PC-9 (cell line): ENCODE measurements at places on chromosomes 1 and 21. TPM values are rescaled to one million over a fixed set of nuclear protein-coding genes. Genes with fewer than 3 reads are reported as not detected.

ZNF683 gene
- not detected in 2 replicates for total RNA-seq

DNA sequence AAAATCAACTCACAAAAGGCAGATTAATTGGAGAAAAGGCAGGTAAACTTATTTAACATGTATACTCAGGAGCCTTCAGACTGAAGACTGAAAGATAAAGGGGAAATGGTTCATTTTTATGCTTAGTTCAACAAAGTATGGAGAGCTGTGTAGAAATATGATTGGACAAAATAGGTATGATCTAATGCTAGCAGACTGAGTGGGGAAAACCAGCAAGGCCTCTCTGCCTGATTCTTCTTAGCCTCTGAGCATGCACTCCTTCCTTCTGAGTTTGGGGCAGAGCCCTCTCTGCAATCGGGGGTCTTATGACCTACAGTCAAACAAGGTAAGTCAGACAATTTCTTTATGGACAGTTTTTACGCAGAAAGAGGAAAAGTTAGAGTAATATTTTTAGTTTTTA, 38.8 kb upstream of the SUCO start:
- no peak for DNase-seq
- peaks cover 19% of the 10 kb centered on the region for H3K4me1 ChIP-seq
- H3K27me3 ChIP-seq: no peaks in the 10 kb centered on the region
- no peak overlapping the region for H3K4me3 ChIP-seq
- H3K27ac ChIP-seq: no peak overlapping the region

DNA sequence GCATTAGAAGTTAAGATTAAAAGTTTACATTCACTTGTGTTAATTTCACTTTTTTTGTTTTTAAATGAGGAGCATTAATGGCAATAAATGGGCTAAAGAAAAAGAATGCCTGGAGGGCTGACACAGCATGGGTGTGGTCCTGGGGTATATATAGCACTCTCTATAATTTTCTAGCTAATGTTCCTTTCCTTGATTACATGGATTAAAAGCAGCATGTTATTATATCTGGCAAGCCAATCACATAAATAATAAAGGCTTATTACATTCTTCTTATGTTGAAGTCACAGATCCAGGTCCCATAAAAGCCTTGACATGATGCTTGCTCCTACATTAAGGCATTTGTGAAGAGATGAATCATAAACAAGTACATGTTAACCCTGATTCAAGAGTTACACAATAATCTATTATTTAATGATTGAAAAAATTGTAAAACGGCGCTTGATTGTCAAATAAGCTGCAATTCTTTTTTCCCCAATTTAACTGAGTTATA, 91.4 kb downstream of the LYPLAL1 start:
- no peaks in the 10 kb centered on the region for H3K4me1 ChIP-seq
- H3K27me3 ChIP-seq: no peaks in the 10 kb centered on the region
- H3K36me3 ChIP-seq: no peaks in the 10 kb centered on the region
- no peak for DNase-seq

GRCh38 chr1:153415850-153416570, at the start of gene S100A7A:
Gene S100A7A (plus strand): TSS chr1:153416520. CDS start chr1:153418083, 1,563 bp downstream.
- no peak for DNase-seq
- no peak within 1 kb of the TSS for H3K4me3 ChIP-seq
- H3K36me3 ChIP-seq: no peaks in the 10 kb centered on the region
- H3K4me1 ChIP-seq: no peaks in the 10 kb centered on the region

TMEM81 gene
- 4.7 and 5.4 TPM in 2 replicates for total RNA-seq

- H3K27ac ChIP-seq: no peak overlapping the region
- no peaks in the 10 kb centered on the region for H3K27me3 ChIP-seq
- no peaks in the 10 kb centered on the region for H3K36me3 ChIP-seq
- DNase-seq: no peak
- H3K4me3 ChIP-seq: no peak overlapping the region
These were observed 8.3 kb downstream of the TTLL10 start for GRCh38 chr1:1181938-1182410.
